ENCODE measurements at places on chromosomes 12 and 14. TPM values are rescaled to one million over a fixed set of nuclear protein-coding genes. Genes with fewer than 3 reads are reported as not detected.

Gene ABCB9
- 2.3 TPM for total RNA-seq

DNA sequence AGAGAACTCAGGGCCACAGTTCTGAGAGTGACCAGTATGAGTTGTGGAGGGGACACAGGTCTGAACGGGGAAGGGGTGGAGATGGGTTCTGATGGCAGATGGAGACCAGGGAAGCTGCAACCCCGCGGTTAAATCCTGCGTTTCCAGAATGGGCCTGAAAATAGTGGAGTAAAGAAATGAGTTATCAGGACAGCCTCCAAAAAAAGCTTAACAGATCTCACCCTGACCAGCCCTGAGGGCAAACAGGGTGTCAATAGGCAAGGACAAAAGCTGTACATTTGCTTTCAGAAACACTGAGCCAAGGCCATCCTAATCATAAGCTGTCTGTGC, 555 bp upstream of the RTN1 start:
- no peak for DNase-seq

GRCh38 chr14:96176811-96177211, 27.8 kb upstream of the BDKRB2 start:
- peak; percentile 22 for DNase-seq

Gene TAS2R50
- 1.0 TPM for total RNA-seq

Gene NINJ2
- total RNA-seq = 0.26 TPM

DNA sequence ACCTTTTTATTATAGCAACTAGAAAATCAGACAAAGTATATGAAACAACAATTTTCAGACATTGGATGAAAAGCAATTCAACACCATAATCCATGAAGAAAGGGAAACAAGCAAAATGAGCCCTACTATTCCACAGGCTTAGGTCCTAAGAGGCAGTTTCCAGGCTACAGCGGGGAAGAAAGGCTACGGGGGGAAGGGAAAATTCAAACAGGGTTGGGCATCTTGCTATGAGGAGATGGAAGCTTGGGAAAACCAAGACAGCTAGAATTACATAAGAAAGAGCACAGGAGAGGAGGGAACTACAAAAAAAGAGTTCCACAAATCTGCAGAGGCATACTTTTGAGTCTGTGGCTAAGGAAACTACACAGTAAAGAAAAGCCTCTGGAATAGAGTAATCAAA, 356.0 kb upstream of the CLEC14A start:
- no peak for DNase-seq

- peak; percentile 15 for DNase-seq
Observed at GRCh38 chr12:87661786-87662377, 367.3 kb downstream of the C12orf50 start.

Gene ADSS1
- 34.3 TPM for total RNA-seq

DNA sequence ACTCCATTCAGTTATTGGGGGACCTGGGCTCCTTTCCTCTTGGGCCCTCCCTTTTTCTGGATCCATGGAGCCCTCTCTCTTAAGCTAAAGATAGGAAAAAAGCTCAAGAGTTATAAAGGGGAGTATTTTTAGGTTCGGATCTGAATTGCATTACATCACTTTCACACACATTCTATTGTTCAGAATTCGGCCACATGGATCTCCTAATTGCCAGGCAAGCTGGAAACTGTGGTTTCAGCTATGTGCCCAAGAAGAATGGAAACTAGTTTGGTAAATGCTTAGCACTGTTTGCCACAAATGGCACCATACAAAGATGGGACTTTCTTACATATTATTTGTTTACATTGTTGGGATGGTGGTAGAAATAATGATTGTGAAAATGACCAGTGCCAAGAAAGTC, 145.6 kb downstream of the LRIG3 start:
- DNase-seq = no peak

Gene SERPINA6
- total RNA-seq = not detected

Gene MEG3
- 3.7 TPM for total RNA-seq

Gene FAM186B
- 0.26 TPM for total RNA-seq

Gene UBE3B
- total RNA-seq = 32.4 TPM

Gene RND1
- total RNA-seq = 4.5 TPM

- peak; percentile 27 for DNase-seq
Observed at GRCh38 chr12:2697057-2697800, 97.5 kb upstream of the FKBP4 start.
